Stimulated activated CD8-positive, alpha-beta memory T cell treated with anti-CD3 and anti-CD28 coated beads, Interleukin-7, amount 100 ng/mL, for 1 hour (primary cell): ENCODE measurements at places on chromosomes 11 and 22.

- no peak for DNase-seq
These were observed 20.0 kb downstream of the CALCB start for GRCh38 chr11:15093432-15093831.

GRCh38 chr11:66883016-66883965 lies 26.4 kb downstream of the LRFN4 start:
- peak; percentile 55 for DNase-seq

DNA sequence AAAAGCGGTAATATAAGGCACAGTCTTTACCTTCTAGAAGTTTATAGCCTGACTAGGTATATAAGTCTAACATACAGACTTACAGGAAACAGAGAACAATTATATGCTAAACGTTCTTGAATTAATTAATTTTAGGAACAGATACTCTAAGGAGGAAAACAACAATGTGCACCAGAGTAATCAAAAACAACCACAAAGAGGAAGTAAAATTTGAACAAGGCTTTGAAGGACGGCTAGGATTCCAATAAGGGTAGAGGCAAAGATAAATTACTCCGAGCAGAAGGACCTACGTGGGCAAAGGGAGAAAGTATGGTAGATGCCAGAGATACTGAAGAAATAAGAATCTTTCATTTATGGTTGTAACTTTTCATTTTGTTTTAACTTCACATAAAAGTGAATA lies 54.4 kb downstream of the ENTHD1 start:
- no peak for DNase-seq

- DNase-seq: no peak
These were observed 602 bp downstream of the EWSR1 start for GRCh38 chr22:29268511-29269229.

DNA sequence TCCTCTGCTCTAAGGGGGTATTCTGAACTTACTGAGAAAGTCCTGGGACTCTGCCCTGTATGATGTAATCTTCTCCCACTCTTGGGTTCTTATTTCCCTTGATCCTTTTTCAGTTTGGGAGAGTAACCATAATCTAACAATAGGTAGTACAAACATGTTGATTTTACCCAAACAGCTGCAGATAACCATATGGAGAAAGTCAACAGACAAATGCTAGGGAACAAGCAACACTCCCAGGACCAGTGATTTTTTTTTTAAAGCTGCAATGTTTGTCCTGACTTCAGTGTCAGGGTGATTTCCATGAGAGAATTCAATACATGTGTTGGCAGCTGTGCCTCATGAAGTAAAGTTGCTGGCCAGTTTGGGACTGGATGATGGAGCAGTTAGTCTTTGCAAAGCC lies 156.5 kb downstream of the FCHSD2 start:
- DNase-seq: no peak

- DNase-seq: no peak
These were observed 70.2 kb upstream of the PPARA start for GRCh38 chr22:46079861-46080821.

GRCh38 chr11:93481279-93481678 lies 61.9 kb downstream of the SMCO4 start:
- DNase-seq: no peak

GRCh38 chr22:44330188-44330743 lies 17.5 kb upstream of the SHISAL1 start:
- DNase-seq: no peak

GRCh38 chr11:43687120-43687791 lies 6.7 kb downstream of the HSD17B12 start:
- no peak for DNase-seq

DNA sequence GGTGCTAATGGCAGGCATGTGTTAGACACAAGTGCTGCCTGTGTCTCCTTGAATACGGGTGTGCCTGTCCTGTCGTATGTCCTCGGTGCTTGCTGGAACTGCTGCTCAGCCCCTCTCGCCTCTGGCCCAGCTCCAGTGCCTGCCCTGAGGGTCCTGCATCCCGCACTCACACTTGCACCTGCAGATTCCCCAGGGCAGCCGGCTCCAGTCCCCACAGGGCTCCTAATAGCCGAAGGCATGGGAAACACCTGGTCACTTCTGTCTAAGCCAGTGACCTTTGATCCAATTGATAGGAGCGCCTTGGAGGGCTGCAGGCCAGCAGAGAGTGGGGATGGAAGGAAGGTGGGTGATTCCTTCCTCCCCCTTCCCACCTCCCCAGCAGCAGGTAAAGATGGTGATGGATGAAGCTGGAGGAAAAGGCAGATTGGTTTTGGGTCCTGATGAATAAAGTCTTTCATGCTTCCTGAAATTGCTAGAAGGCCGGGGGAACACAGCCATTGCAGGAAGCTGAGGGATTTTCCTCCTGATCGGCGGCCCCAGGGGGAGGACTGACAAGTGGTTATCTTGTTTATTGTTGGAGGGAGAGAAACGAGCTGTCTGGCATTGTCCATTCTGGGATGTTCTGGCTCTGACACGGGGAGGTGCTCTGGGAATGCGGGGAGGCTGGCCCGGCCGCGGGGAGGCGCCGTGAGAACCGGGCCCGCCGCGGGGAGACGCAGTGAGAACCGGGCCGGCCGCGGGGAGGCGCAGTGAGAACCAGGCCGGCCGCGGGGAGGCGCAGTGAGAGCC lies 110.9 kb upstream of the B3GAT1 start:
- no peak for DNase-seq

DNA sequence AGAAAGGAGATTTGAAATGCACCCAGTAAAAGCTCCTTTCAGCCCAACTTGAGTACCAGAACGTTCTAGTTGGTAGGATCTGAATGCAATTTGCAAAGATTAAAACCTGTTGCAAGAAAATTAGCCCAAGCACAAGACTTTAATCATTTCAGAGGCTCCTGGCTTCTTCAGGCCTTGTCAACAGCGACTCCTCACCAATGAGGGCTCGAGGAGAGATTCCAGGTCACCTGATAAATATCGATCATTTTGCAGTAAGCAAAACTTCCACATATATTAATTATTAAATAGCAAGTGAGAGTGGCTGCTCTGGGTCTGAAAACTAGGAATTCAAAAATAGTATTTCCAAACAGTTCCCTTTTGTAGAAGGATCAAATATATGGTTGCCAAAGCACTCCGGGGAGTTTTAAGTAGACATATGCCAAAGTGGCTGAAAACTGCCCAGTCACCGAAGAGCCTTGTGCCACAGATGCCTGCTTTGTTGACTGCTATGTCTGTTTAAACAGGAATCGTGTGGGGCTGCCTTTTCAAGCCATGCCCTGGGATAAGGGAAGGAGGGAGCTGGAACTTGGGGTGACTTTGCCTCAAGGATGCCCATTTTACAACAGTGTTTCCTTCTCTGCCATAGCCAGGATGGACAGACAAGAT lies 64.0 kb downstream of the CSNK2A3 start:
- DNase-seq: no peak

DNA sequence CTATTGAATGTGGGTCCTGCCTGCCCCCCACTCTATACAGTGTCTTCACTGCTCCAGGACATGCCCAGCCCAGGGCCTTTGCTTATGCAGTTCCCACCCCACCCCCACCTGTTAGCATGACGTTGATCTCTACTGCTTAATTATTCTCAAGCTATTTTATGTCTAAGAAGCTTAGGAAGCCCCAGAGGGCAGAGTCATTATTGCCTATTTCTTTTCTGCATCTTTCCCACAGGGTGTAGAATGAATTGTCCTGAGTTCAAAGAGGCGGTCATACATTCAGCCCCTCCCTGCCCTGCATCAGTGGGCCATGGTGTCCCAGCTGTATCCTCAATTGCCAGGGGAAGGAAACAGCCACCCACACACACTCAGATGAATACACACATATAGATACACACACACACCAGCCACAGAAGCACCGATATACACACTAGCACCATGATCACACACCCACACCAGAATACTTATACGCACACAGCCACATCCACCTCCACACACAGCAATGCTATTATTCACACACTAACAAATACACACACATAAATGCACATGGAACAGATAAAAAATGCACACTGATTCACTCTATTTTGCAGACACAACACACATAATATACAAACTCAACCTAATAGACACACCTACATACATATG lies 1.5 kb downstream of the PDE2A start:
- no peak for DNase-seq

- DNase-seq: no peak
These were observed 104.4 kb downstream of the STIM1 start for GRCh38 chr11:3959903-3960265.

GRCh38 chr11:3817181-3817800 lies 8.9 kb downstream of the PGAP2 start:
- DNase-seq: no peak

DNA sequence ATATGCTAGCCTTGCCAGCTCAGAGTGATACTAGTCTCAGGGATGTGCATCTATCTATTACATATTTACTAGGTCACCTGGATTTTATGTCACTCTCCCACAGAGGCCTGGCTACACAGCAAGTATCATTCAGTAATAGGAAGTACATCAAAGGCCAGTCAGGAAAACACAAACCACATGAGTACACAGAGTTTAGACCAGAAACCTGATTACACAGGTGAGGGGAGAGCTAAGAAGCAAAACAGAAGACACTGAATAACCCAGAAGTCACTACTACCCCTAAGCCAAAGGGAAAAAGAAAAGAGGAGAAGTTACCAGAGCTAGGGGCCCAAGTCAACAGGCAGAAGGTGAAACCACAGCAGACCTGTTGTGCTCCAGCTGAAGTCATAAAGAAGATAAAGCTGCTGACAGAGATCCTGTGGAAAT lies 13.3 kb downstream of the LPXN start:
- DNase-seq: no peak

DNA sequence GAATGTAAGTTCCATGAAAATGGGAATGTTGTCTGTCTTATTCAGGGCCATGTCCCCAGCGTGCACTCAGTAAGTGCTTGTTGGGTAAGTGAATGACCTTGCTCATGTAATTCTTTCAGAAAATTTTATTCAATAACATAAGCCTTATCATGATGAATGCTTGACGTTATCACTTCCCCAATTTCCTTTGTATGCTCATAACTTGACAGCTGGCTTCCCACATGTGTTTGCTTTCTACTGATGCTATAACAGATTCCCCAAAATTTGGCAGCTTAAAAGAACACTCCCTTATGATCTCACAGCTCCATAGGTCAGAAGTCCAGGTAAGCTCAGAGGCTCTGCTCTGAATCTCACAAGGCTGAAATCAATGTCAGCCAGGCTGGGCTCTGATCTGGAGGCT lies 155.8 kb upstream of the POU2AF2 start:
- DNase-seq: no peak

DNA sequence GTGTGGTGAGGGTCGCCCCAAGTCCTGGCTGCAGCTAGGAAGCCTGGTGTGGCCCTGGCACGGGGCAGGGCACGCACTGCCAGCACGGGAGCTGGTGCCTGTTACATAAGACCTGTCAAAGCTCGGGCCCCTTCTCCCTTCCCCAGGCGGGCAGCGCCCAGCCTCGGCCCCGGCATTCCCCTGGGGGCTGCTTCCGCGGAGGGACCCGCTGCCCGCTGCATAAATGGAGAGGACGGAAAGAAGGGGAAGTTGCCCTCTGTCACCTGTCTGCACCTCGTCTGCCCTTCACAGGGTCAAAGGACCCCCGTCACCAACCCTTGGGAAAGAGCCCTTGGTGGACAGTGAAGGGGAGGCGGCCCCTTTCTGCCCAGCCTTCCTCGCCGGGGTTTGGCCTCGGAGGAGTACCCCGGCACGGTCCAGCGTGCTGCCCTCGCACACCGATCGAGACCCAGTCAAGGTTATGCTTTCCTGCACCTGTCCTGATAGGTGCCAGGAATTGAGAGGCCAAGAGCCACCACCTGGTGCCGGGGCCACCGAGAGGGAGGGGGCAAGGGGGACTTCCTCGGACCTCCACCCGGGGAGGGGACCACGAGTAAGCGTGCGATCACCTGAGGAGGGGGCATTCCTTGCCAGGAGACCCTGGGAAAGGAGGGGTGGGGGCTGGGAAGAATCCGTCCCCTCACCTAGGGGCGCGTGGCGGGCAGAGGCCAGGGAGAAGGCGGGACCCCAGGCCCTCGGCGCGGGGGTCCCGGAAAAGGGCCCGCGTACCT lies 16.8 kb upstream of the MFRP start:
- DNase-seq: no peak
